CD8-positive, alpha-beta T cell (primary cell): ENCODE measurements at places on chromosomes 1 and 21. TPM values are rescaled to one million over a fixed set of nuclear protein-coding genes. Genes with fewer than 3 reads are reported as not detected.

UTS2 gene
- total RNA-seq, result 0.31 TPM

CFAP45 gene
- total RNA-seq, result 7.1 TPM

RXFP4 gene
- not detected for total RNA-seq

EPHB2 gene
- total RNA-seq, result not detected

IVL gene
- not detected for total RNA-seq

EPS8L3 gene
- total RNA-seq, result not detected

MAP1LC3C gene
- total RNA-seq, result not detected

SYT14 gene
- total RNA-seq, result not detected

LRRN2 gene
- not detected for total RNA-seq

PFKL gene
- total RNA-seq, result 87.8 TPM

ADORA1 gene
- total RNA-seq, result not detected

CD1B gene
- not detected for total RNA-seq

NCF2 gene
- 1.4 TPM for total RNA-seq

MROH7 gene
- total RNA-seq, result not detected

OR2T33 gene
- total RNA-seq, result not detected

OR2T35 gene
- total RNA-seq, result not detected

VHLL gene
- not detected for total RNA-seq

DYNLT5 gene
- not detected for total RNA-seq

HNRNPCL2 gene
- not detected for total RNA-seq

PLEKHN1 gene
- 0.60 TPM for total RNA-seq

MAPKAPK2 gene
- total RNA-seq, result 218 TPM

NBPF10 gene
- total RNA-seq, result 1.9 TPM

TMEM269 gene
- 0.57 TPM for total RNA-seq

SPRR3 gene
- not detected for total RNA-seq

GJA9 gene
- total RNA-seq, result not detected

UMODL1 gene
- total RNA-seq, result 0.54 TPM
